ENCODE measurements at places on chromosomes 5 and 9.

- no peak for DNase-seq
These were observed 205.7 kb upstream of the PUM3 start for GRCh38 chr9:3049636-3050035.

- no peak for DNase-seq
These were observed 89.8 kb upstream of the ELL2 start for GRCh38 chr5:96051401-96051830.

DNA sequence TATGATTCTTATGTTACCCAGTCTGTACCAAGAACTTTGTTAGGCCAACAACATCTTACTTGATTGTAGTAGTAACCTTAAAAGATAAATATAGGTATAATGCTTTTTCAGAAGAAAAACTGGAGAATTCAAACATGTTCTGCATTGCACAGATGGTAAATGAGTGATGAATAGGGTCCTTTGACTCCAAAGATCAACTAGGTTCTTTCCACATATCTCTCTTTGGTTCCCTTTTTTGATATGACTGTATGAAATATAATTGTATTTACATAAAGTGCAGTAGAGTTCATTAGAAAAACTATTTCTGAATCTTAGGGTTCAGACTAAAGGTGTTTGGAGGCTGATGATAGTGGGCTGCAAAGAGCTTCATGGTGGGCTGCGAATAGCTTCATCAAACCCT, 150.5 kb upstream of the CDKN2B start:
- DNase-seq, result no peak

- no peak for DNase-seq
These were observed 742 bp upstream of the WNK2 start for GRCh38 chr9:93183131-93183662.

DNA sequence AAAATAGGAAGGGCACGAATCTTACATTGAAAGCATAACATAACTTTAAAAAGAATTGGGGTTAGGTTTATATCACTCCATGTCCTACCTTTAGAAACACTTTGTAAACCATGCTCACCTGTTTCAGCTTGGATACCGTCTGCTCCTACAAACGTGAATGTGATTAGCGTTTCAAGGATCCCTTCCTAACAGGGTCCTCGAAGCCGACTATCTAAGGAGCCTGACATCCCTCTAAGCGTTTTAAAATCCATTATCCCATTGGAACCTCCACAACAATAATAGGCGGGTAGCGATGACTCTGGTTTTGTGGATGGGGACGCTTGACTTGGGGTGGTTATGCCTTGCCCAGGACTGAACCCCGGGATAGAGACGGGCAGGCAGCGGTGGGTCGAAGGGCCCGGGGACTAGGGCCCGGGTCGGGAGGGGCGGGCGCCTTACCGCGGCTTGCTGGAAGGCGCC, 937 bp downstream of the SVEP1 start:
- no peak for DNase-seq

GRCh38 chr9:87786423-87786822, 60.5 kb downstream of the CTSL start:
- no peak for DNase-seq

DNA sequence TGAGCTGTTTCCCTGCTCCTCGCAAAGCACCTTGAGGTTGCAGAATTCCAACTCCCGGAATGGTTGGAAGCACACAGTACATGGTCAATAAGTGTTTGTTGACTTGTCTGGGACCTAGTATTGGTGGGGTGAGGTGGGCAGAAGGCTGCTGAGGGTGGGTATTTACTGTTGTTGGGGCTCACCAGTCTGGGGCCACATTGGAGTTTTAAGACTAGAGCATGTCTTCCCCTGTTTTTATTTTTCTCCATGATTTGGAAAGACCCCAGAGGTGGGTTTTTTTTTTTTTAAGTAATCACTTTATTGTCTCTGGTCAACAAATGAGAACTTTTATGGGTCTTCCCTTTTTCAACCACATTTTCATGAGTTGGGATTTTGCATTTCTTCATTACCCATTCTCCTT, 55.1 kb downstream of the IRF1 start:
- DNase-seq, result no peak

- no peak for DNase-seq
These were observed 37.3 kb upstream of the EGFL7 start for GRCh38 chr9:136625101-136626065.

DNA sequence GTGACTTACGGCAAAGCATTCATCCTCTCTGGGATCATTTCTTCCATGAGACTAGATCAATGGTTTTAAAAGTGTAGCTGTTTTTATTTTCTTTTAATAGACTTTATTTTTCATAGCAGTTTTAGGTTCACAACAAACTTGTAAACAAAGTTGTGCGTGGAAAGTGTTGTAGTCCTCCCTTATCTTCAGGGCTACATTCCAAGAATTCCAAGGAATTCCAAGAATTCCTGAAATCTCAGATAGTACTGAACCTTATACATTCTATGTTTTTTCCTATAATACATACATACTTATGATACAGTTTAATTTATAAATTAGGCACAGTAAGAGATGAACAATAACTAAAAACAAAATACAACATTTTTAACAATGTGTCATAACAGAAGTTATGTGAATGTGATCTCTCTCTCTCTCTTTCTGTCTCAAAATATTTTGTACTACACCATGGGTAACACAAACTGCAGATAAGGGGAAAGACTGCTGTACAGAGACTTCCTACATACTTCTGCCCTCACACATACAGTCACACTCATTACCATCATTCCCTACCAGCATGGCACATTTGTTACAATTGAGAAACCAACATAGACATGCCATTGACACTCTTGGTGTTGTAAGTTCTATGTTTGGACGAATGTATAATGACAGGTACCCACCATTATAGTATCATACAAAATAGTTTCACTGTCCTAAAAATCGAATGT, 1933.2 kb upstream of the WWC1 start:
- no peak for DNase-seq

DNA sequence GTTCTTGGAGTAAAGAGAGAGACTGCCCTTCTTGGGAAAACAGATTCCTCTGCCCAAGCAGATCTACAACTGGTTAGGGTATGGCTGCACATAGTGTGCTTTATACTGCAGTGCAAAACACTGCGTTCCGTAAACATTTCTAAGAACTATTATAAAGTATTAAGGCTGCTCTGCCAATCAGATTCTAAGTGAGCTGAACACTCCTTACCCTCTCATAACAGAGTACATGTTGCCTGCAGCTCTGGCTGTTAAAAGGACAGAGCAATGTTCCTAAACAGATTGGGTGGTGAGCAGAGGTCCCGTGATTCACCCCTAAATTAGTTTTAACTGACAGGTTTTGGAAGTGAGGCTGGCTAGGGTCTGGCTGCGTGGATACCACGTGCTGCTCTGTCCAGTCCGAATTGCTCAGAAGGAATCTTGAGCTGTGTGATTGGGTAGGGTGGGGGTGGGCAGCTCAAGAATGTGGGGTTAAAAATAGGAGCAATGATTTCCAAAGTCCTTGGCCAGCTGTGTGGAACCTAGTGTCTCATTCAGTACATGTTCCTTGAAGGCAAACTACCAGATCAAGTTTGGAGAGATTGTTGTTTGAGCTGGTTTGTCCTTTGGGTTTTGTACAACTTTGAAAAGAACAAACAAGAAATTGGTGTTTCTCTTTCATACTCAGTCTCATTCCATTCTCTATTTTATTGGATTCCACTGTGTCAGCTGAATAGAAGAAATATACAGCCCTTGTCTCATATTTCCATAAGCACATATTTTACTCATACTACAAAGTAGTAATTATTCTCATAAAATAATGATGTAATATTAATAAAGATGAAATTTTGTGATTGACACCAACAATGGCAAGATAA, 497.6 kb upstream of the CD180 start:
- DNase-seq, result no peak

DNA sequence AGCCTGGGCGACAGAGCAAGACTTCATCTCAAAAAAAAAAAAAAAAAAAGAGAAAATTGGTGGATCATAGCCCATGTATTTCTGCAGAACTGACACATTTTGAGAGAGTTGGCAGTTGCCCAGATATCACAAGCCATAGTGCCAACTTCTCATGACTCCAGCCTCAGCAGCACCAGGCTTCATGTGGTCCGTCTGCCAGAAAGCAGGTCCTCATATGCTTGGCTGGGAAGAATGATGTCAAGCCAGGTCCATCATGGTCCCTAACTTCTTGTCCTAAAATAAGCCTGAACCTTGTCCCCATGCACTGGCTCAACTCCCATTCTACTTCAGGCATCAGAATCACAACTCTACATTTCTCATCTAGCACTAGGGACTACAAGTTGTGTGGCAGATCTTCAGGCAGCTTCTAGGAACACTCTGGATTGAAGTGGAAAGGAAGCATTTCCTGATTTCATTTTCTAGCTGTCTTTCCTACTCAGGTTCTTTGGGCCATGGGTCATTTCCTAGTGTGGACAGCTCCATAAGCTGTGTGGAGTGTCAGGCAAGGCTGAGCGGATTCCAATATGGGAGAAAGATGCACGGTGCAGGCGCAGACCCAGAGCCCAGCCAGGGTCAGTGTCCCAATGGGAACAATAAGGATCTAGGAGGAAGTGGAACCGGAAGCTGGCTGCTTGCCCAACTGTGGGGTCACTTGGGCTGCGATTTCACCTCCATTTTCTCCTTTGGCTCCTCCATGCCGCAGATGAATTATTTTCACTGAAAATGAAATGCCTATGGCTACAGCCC, 90.1 kb downstream of the LMNB1 start:
- no peak for DNase-seq

DNA sequence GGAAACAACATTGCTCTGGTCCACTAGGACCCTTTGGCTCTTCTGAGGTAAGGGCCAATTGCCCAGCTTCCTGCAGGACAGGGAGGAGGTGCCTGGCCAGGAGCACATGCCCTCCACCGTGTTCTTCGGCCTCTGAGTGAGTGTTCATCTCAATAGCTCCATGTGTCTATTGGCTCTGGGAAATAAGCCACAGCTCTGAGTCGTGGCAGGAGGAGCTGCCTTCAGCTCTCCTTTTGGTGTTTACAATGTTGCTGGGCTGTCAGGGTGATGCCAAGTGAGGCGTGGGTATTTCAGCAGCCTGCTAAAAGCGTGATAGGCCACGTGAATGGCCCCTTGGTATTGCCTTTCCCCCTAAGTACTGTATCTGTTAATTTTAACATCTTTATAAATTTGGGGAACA, 26.6 kb downstream of the GADD45G start:
- no peak for DNase-seq

GRCh38 chr5:14175381-14175780, 32.2 kb downstream of the TRIO start:
- DNase-seq, result no peak

DNA sequence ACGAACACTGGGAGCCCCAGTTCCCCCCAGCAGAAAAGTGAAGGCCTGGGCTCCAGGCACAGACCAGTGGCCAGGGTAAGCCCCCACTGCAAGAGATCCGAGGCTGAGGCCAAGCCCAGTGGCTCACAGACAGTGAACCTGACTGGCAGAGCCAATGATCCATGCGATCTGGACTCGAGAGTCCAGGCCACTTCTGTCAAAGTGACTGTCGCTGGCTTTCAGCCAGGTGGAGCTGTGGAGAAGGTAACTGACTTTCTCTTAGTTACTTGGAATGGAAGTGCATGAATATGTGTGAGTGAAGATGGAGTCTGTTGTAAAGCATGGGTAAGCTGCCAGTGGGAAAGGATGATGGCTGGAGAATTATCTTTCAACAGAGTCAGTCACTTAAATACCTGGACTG, 99.7 kb downstream of the GOLPH3 start:
- DNase-seq, result no peak

- no peak for DNase-seq
These were observed 21.7 kb downstream of the TRAF1 start for GRCh38 chr9:120904978-120905301.

- DNase-seq, result no peak
These were observed 56.1 kb downstream of the IRX2 start for GRCh38 chr5:2695200-2695891.

DNA sequence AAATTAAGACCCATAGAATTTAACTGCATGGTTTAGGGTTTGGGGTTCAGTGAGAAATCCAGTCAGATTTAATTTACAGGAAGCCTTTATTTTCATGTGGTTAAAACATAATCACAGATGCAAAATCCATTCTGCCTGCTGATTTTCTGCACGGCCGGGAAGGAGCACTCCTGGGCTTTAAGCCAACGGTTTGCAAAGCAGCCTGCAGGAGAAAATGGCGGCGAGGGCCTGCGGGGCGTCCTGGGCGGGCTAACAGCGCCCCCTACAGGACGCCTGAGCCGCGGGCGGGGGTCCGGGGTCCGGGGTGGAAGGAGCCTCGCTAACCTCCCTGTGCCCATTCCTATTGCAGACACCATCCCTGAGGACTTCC, 47.6 kb downstream of the THBS4 start:
- peak; percentile 78 for DNase-seq

- no peak for DNase-seq
These were observed 216.9 kb downstream of the ARRDC3 start for GRCh38 chr5:91166059-91166807.

DNA sequence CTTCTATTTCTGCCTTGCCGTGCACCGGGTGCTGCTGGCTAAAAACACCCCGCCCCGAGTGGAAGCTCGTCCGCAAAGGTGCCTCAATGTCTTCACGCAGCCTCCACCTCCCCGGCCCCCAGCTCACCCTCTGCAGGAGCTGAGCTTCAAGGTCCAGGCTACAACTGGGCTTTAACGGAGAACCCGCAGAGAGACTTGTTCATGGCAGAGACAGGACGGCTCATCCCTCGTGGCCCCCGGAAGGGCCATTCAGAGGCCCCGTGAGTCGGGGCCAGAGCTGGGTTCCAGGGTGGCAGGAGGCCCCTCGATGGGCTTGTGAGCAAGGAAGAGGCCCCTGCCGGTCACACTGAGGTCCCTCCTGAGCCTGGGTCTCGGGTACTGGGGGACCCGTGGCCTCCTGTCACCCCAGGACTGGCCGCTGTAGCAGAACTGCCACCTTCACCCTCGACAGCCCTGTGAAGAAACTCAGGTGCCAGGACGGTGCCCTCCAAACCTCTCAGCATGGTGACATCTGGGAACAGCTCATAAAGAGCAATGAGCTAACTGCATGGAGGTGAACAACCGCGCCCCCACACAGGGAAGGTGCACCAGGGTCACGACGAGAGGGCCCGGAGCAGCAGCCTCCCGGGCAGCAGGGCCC, 58.0 kb upstream of the UBAC1 start:
- no peak for DNase-seq

GRCh38 chr9:91843623-91844148, 106.3 kb downstream of the ROR2 start:
- peak; percentile 7 for DNase-seq

GRCh38 chr9:111897601-111898137, 1.1 kb downstream of the UGCG start:
- DNase-seq, result no peak

GRCh38 chr9:38058452-38059232, 10.4 kb downstream of the SHB start:
- no peak for DNase-seq

DNA sequence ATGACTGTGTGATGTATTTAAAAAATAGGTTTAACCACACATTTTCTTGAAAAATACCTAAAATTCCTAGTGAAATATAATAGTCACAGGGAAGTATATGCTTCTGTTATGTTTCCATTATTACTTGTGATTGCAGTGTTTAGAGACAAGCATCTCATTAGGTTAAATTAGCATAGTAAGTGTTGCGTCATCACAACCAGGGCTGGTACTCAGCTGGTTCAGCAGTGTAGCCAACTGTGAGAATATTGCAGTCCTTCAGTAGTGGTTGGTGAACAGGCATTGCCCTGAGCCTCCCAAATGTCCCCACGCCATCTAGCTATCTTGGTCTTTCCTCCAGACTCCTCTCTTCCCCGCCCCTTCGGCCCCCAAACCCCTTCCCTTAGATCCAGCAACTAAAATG, 261.7 kb downstream of the ARHGEF28 start:
- DNase-seq, result no peak

GRCh38 chr5:12566441-12566840, 662.2 kb upstream of the CTNND2 start:
- DNase-seq, result no peak

Measured in NCI-H2081 (cell line).